NCI-H146 (cell line): ENCODE measurements at places on chromosomes 12 and 14.
A peak's percentile ranks its signal among the peaks of the same experiment; 100 is the strongest.

DNA sequence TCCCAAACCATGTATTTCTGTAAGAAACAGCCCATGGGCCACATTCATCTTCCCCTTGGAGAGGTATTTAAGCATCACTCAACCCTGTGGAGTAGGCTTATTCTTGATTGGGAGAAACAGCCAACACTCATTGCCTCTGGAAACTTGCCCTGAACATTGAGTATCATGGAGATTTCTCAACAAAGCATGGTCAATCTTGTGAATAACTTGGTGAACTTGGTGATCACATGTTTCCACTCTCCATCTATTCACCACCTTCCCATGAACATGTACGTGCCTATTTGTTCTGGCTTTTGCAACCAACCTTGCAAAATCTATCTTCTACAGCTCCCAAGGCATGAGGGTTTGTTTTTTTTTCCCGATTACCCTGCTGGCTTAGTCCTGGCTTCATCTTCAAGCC lies 163.2 kb downstream of the PAH start:
- DNase-seq, result no peak

- DNase-seq, result no peak
These were observed 40.9 kb upstream of the FZD10 start for GRCh38 chr12:130121226-130122000.

GRCh38 chr14:58299401-58300330 lies 1.3 kb downstream of the ARID4A start:
- peak; percentile 29 for DNase-seq

DNA sequence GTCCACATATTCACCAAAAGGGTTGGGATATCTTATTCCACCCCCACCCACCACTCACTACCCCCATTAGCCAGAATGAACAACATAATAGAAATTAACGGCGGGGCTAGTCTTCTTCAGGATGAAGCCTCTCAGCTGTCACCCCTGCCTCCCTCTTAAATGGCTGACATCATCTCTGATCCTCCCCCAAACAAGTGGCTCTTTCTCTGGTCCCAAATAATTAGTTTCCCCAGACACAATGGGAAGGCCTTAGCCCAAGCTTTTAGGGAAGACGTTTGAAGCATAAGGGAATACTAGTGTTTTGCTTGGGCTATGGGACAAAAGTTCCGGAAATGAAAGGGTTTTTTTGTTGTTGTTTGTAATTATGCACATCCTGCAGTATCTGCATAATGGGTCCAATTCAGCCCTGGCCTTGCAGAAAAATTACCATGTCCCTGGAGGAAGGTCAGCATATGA lies 13.8 kb downstream of the STON2 start:
- no peak for DNase-seq

DNA sequence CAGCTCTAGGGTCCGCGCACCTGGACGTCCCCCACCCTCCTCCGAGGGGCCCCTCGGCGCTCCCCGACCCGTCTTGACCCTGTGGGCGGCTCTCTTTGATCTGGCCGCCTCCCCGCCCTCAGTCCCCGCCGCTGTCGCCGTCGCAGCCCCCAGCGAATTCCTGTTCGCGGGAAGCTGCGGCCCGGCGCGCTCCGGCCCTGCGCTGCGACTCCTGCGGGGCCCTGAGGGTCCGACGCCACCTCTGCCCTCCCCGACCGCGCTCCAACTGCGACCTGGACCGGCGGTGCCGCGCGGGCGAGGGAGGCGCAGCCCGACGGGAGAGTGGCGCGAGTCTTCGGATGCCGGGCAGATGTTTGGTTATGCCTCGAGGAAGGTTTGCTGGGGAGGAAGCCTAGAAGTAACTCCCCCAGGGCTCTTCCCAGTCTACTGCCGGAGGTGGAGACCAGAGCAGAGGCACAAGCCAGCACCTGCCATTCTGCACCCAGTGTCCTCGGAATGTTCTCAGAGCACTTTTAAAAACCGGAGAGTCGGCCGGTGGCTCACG lies 440 bp upstream of the ISM2 start:
- DNase-seq, result peak; percentile 58

GRCh38 chr12:56253091-56253490 lies 5.1 kb downstream of the ANKRD52 start:
- no peak for DNase-seq

DNA sequence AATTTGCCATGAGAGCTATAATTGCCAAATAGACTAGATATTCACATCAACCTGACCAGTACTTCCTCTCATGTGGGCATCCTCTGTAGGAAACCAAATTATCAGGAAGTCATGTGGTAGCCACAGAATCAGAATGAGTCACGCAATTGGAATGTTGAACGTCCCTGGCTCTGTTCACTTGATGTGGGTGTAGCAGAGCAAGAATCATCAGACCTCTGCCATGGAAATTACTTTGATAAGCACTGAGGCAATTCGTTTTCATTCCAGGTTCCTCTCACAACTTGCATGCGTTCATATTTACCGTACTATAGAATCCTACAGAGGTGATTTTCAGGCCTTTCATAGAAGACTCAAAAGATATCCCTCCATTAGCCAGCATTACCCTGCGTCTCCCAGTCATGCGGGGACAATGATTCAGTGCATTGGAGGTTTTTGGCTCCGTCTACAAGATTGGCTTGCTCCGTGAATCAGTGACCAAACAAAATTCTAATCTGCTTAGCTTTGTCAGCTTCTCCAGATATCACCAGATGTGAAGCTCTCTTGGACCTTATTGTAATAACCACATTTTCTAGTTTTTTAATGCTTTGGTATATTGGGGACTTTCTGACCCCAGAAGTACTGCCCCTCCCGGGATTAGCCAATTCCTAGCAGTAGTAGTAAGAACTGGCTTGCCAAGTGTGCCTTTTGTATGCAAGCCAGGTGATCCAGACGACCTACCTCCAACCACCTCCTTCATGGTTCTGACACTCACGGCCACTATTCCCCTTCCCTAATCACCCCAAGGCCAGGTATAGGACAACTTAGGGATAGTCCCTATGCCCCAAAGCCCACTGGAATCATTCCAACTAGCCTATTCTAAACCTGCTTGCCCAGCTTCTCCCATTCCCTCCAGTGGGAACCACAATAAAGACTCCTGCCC lies 133.4 kb downstream of the KICS2 start:
- DNase-seq, result no peak

DNA sequence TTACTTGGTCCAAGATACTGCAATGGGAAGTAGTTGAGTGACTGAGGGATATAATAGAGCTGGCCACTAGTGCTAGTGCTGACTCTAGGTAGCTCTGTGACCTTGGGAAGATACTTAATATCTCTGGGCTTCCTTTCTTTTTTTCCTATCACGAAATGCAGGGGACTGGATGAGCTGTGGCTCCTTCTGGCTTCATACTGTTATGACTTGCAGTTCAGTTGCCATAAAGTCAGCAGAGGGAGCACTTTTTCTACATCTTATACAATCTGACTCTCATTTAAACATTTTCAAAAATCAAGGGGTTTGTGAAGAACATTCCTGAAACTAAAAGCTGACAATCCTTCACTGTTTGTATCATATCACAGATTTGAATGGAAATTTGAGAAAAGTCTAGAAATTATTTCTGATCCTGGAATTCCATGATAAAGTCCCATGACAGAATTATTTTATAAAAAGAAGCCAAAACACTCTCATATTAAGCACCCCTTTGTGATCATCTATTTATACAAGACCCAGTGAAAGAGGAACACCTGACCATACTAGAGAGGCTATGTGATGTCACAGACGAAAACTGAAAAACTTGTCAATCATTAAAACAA lies 5.3 kb downstream of the BHLHE41 start:
- DNase-seq, result peak; percentile 16

DNA sequence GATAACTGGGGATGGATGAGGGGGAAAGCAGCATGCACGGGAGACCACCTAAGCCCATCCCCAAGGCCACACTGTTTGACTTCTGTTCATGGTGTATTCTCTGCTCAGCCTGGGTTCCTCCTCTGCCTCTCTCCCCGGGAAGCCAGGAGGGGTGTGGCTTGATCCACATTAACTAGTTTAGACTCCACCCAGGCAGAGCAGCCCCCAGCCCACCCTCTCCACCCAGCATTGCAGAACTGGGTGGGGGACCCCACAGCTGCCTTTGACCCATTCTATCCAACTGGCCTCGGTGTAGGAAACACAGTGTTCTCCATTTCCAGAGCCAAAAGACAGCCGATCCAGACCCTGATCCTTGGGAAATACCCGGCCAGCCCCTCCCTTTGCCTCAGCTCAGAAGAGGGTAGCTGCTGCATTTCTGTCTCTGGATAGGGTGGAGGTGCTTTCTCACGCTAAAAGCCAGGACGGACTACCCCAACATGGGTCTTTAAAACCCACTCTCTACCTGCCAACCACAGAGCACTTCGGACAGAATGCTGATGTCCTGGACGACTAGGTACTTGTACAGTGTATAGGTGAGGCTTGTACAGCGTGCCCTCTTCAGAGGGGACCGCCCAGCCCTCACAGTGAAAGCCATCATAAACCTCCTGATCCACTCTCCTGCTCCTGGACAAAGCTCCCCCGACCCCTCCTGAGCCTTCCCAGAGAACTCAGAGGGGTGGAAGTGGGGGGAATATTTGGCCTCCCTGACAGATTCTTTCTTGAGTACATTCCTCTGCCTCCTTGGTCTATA lies 9.4 kb downstream of the SPRYD3 start:
- no peak for DNase-seq

- no peak for DNase-seq
These were observed 52.1 kb downstream of the DRAM1 start for GRCh38 chr12:101929365-101930041.

DNA sequence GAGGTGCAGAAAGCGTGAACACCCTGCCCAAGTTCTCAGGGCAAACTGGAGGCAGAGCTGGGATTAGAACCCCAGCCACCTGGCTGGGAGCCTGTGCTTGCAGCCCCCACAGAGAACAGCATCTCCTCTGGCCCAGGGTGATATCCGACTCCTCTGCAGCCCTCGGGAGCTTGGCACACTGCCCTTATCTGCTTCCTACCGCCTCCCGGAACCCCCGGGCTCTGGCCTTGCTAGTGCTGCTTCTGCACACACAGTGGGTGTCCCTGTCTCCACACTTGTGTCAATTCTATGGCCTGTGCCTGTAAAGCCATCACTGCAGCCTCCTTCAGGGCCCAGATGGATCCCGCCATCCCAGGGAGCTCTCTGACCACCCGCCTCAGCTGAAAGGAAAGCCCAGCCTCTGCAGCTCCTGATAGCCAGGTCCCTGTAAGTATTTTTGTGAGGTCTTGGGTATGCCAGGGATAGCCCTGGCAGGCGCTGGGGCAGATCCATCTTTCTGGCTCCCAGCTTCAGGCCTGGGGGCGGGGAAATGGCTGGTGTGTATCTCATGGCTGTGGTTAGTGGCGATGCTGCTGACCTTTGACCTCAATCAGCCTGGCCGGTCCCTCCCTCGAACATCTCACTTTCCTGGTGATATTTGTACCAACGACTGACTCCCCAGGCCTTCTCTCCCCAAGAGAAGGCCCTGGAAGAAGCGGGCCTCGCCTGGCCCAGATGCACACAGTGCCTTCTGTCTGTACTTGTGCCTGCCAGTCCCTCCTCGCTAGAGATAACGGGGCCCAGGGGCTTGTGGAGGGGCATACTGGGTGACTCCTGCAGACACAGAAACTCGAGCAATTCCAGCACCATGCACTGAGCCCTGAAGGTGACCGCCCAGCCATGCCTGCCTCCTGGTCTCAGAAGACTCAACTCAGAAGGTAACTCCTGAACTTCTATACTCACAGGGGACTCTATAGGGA lies 183.8 kb downstream of the CALM1 start:
- DNase-seq, result peak; percentile 39

DNA sequence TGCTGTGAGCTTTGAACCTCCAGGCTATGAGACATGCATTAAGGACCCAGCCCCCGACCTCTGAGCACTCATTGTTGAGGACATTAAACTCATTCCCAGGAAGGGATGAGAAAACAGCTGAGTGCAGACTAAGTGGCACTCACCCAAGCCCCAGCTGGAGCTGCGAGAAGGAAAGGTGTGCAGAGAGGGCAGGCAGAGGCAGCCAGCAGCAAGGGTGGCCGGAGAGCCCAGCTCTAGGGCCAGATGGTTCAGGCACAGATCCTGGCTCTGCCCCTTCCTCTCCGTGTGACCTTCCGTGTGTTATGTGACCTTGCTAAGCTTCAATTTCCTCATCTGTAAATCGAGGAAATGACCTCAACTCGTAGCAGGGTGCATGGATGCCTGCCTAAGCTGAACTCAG lies 3.7 kb downstream of the TSPAN11 start:
- no peak for DNase-seq

- peak; percentile 44 for DNase-seq
These were observed 972 bp downstream of the SAMD4A start for GRCh38 chr14:54567639-54568561.

- DNase-seq, result peak; percentile 20
These were observed 10.7 kb upstream of the STX2 start for GRCh38 chr12:130849561-130850417.

GRCh38 chr14:64704743-64705380 lies 638 bp downstream of the PLEKHG3 start:
- DNase-seq, result peak; percentile 30

DNA sequence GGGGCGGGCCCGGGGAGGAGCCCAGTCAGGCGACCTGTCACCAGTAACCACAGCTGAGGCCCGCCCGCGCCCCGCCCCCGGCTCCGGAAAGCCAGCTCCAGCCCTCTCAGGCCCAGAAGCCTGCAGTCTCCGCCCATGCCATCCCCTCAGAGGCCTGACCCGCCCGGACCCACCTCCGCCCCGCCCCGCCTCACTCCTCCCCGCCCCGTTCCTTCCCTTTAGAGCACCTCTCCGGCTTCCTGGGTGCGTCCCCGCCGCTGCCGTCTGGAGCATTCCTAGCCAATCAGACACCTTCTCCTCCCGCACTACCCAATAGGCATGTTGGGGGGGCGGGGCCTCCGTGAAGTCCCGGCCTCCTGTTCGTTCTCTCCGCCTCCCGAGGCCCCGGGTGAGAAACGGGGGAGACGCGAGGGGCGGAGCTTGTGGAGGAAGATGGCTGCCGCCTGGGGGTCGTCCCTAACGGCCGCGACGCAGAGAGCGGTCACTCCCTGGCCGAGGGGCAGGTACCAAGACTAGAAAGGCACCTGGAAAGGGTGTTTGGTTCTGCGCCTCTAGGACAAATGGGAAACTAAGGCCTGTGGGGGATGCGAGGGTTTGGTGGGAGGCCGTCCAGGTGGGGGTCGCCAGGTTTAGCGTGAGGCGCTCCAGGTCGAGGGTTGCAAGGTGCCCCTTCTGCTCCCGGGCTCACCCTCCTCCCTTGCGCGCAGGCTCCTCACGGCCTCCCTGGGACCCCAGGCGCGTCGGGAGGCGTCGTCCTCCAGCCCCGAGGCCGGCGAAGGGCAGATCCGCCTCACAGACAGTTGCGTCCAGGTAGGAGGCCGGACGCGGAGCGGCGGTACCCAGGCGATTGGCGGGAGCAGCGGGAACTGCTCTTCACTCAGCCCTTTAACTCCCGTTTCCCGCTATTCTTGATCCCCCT lies at the start of gene ISCA2:
Gene ISCA2, plus strand, starts transcription at position 423 of the 919 bp plus-strand sequence. Its CDS starts 10 bp downstream, at position 433.
- DNase-seq, result peak; percentile 98

DNA sequence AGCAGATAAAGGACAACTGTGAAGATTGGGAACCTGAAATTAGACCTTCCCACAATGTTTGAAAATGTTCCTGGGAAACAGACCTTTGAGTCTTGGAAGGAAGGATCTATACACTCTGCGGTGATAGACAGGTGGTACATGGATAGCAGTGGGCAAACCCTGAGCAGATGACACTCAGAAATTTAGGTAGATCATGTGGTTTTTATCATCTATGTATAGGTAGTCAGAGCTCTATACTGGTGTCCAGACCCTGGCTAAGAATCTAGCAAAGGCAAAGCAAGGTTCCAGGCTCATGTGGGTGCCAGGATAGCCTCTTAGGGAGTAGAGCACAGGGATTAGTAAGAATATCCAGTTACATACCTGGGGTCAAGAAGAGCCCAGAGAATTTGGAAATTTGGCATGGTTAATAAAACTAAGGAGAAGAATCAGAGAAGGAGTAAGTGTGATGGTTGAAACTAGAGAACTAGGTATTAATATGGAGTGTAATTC lies 331.2 kb upstream of the FBXO33 start:
- no peak for DNase-seq

- DNase-seq, result peak; percentile 23
These were observed 325.2 kb downstream of the PCNX1 start for GRCh38 chr14:71232506-71232905.
